ENCODE measurements at places on chromosomes 11 and 22. TPM values are rescaled to one million over a fixed set of nuclear protein-coding genes. Genes with fewer than 3 reads are reported as not detected.

- DNase-seq: no peak
Measured at GRCh38 chr11:17753153-17753552, 18.6 kb downstream of the KCNC1 start.

Gene GRIK4
- total RNA-seq: not detected

DNA sequence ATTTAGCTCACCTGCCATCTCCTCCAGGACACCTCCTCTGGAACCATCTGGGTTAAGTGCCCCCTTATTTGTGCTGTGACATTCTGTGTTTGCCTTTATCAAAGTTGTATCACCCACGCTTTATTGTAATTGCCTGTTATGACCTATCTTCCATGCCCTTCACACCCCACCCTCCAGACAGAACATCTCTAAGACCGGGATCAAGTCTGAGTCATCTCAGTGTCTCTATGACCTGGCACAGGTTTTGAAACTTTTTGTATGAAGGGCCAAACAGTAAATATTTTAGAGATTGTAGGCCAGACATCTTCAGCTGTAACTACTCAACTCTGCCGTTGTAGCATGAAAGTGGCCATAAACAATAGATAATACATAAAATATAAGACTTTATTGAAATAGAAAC lies 161.8 kb downstream of the SPON1 start:
- DNase-seq: no peak

Gene KIAA0930
- 85.1 TPM for total RNA-seq

- peak; percentile 20 for DNase-seq
Measured at GRCh38 chr11:12893787-12894672, 115.1 kb upstream of the RASSF10 start.

- peak; percentile 62 for DNase-seq
Measured at GRCh38 chr11:118152552-118153471, at the start of gene SCN4B. TSS of gene SCN4B (minus strand) at chr11:118152823. CDS start at chr11:118152673, 150 bp downstream.

DNA sequence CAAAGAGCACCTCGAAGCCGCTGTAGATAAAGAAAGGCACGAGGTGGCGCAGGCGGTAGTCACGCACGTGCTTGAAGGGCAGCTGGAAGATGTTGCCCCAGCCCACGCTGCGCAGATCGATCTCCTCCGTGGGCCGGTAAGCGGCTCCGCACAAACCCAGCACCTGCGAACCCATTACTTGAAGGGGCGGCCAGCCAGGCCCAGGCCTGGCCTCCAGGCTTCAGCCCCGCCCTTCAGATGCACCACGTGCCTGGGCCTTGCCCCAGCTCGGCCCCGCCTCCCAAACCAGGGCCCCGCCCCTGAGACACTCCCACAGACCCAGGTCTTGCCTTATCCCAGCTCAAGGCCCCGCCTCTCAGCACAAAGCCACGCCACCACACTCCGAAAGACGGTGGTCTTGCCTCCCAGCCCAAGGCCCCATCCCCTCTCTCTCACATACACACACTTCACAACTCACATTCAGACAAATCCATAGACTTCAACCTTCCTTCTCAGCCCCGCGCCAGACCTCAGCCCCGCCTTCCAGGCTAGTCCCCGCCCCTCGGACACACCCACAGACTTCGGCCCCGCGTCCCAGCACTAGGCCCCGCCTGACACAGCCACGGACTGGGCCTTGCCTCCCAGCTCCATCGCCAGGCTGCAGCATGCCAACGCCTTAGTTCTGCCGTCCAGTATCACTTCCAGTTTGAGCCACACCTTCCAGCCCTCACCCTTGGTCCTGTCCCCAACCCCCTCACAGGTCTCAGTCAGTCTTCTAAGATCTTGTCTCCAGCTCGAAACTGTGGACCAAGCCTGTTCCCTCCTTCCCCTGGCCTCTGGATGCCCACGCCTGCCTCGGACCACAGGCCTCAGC lies 7.0 kb downstream of the UNC93B1 start:
- peak; percentile 75 for DNase-seq

Gene OSBP2
- 2.4 TPM for total RNA-seq

DNA sequence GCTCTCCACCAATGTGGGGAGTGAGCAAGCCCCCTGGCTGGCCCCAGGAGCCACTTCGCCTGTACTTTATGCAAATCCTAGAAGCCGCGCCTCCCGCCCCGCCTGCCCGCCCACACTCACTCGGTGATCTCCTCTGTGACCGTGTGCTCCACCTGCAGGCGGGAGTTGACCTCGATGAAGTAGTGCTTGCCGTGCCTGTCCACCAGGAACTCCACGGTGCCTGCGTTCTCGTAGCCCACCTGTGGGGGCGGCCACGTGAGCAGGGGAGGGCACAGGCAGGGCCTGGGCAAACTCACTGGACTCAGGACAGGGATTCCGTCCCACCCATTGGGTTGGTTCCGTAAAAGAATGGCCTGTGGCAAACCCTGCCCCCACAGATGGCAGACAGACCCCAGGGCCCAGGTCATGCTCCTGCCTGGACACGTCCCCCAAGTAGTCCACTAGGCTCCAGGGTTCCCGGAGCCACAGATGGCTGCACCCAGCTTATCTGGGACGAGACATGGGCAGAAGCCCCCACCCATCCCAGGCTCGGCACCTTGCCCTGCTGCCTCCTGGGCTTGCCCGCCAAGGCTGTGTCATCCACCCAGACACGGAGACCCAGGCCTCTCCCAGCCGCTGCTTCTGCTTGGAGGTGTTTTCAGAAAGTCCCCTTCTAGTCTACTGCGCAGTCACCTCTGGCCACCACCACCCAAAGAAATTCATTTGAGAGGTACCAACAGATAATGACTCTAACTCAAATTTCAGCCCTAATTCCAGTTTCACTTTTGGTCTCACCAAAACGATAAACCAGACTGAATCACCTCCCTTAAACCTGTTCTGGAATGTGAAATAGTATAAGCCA lies 12.1 kb downstream of the LRFN4 start:
- DNase-seq: no peak

GRCh38 chr11:9231848-9232177 lies 33.3 kb downstream of the DENND5A start:
- no peak for DNase-seq

GRCh38 chr22:23110190-23110921 lies 31.4 kb downstream of the RSPH14 start:
- DNase-seq: no peak

Gene SMIM35
- total RNA-seq: not detected

GRCh38 chr11:111272420-111272819 lies 25.9 kb upstream of the POU2AF3 start:
- no peak for DNase-seq

DNA sequence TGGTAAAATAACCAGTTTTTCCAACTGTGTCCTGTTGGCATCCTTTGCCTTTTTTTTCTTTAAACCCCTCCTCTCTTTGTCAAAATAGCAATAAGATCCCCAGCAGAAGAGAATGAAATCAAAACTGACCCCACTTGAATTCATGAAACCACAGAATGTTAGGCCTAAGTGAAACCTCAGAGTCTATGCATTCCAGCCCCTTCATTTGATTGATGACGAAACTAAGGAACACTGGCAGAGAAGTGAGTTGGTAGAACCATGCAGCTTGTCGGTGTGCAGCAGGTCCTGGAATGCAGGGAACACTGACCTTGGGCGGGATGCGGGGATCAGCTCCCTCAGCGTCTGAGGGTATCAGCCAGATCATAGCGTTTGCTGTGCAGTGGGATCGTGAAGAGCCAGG lies 57.5 kb downstream of the GRK3 start:
- no peak for DNase-seq

GRCh38 chr22:23526596-23527316 lies 53.3 kb downstream of the IGLL1 start:
- no peak for DNase-seq

GRCh38 chr11:110479108-110480101 lies 49.7 kb downstream of the FDX1 start:
- DNase-seq: peak; percentile 10

- DNase-seq: peak; percentile 52
Measured at GRCh38 chr11:67439321-67440228, 2.1 kb upstream of the PTPRCAP start.

Gene MOGAT2
- not detected for total RNA-seq

Gene CD248
- total RNA-seq: not detected

DNA sequence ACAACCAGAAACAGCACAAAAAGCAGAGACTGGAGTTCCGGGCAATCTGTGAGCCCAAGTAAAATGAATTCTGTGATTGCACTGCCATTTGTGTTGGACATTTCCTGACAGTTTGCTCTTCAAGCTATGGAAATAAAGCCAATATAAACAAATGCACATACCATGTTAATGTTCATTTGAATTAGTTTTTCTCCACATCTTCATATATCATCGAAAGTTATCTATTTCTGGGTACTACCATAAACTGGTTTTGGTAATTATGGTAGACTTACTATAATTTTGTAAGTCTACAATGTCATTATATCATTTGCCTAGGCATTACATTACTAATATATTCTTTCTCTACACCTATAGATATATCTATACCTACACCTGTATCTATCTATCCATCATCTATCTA lies at the start of gene OR5M11:
TSS of gene OR5M11 (minus strand) at position 101 of the 400 bp plus-strand sequence. CDS start at position 101, 0 bp downstream.
- DNase-seq: no peak

- DNase-seq: peak; percentile 45
Measured at GRCh38 chr11:124717786-124718651, 21.7 kb upstream of the NRGN start.

DNA sequence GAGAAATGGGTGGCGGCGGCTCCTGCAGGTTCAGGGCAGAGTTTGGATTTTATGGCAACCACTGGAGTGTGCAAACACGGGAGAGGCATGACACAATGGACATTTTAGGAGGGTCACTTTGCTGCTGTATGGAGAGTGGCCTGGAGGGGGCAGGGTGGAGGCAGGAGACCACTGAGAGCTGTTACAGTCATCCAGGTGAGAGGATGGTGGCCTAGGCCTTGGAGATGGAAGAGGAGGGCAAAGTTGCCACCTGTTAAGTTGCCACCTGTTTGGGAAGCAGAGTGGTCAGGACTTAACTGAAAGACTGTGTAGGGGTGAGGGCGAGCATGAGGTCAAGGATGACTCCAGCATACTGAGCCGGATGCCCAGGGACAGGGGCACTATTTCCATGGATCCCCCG lies 2.3 kb upstream of the RAD9A start:
- no peak for DNase-seq

- DNase-seq: peak; percentile 44
Measured at GRCh38 chr11:61149624-61150615, 11.3 kb downstream of the VPS37C start.

Gene TCN2
- not detected for total RNA-seq

Gene CCDC88B
- 3.0 TPM for total RNA-seq

Gene CCDC116
- total RNA-seq: not detected

GRCh38 chr11:27976262-27976661 lies 131.7 kb downstream of the KIF18A start:
- DNase-seq: no peak

Gene P2RY2
- 1.3 TPM for total RNA-seq

DNA sequence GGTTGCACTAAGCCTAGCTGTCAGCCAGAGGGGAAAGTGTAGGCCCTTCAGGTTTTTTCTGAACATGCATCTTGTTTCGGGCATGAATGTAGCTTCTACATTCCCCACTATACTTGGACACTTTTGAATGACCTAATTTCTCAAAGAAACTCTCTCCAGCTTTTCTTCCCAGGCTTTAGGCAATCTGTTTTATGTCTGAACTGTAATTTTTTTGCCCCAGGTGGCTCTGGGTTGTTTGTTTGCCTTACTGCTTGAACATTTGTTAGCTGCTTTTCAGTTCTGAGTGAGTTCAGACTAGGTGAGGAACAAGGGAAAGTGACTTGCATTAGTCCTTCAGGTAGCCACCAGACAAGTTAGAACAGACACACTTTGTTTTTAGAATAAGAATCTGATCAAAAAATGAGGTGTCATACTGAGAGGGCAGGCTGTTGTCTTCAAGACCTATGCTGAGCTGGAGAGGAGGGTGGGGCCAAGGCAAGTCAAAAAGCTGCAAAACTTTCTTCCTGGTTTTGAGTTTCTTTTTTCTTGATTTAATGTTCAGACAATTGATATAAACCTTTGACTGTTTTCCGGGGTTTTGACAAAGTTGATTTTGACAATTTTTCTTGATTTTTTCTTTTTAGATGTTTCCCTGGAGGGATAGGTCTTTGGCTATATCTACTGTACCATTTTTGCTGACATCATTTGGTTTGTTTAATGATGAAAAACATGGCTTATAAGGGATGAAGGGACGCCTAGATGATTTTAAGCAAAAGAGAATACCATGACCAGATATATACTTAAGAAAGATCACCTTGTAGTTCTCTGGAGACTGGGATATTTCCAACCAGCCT lies 182.8 kb downstream of the WNT11 start:
- DNase-seq: no peak

GRCh38 chr11:130426837-130427341 lies 1.5 kb downstream of the ADAMTS8 start:
- no peak for DNase-seq

Gene NXPE4
- not detected for total RNA-seq

Gene RTN4R
- 5.7 TPM for total RNA-seq

Gene EXPH5
- not detected for total RNA-seq

- no peak for DNase-seq
Measured at GRCh38 chr11:72711141-72711540, 36.9 kb upstream of the PDE2A start.

DNA sequence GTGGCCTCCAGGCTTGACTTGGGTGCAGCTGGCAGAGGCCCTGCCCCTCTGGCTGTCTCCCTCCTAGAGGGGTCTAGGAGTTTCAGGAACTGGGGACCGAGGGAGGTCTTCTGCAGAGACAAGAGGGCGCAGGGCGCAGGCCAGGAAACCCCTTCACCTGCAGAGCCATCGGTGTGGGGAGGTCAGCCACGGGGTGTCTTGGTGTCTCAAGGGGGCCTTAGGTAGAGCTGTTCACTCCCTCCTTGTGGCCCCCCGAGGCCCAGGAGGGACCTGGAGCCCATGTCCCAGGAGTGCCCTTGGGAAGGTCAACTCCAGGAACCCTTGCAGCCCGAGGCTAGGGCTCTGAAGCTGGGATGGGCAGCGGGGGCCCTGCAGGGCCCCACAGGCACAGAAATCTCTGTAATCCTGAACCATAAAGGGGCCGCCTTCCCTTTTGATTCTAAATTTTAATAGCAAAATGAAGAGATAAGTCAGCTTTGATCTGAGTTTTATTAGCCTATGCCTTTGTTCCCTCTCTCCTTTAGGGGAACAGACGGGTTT lies 31.4 kb upstream of the TH start:
- no peak for DNase-seq

- DNase-seq: no peak
Measured at GRCh38 chr11:41446566-41446965, 12.9 kb downstream of the LRRC4C start.

Gene CARD16
- 0.30 TPM for total RNA-seq

- DNase-seq: no peak
Measured at GRCh38 chr11:124951341-124951740, 2.7 kb upstream of the CCDC15 start.

Gene SOX6
- total RNA-seq: not detected

Gene ANO1
- 0.99 TPM for total RNA-seq

GRCh38 chr11:10225553-10225952 lies 68.5 kb downstream of the SBF2 start:
- no peak for DNase-seq
